ENCODE measurements at places on chromosomes 3 and 15.

DNA sequence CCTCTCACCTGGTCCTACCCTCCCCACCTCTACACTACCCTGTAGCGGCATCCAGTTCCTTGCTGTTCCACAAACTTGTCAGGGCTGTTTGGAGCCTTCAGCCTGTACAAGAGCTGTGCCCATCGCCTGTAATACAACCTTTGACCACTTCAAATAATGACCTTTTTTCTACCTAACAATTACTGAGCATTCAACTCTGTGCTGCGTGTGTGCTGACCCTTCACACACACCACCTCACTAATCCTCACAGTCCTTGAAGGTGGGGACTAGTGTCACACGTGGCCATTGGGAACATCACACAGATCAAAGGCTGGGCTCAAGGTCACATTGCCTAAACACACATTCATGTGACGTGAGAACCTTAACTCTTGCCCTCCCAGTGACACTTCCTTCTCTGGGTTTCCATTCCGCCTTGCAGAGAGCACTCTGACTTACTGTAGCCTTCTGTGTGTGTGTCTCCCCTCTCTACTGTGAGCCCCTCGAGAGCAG lies 3.1 kb downstream of the C3orf20 start:
- DNase-seq, result no peak

- no peak for DNase-seq
Observed at GRCh38 chr3:13688824-13689223, 139.9 kb downstream of the FBLN2 start.

GRCh38 chr15:26146202-26146601 lies 283.1 kb upstream of the ATP10A start:
- no peak for DNase-seq

- no peak for DNase-seq
Observed at GRCh38 chr3:4897765-4898453, 81.3 kb upstream of the BHLHE40 start.

DNA sequence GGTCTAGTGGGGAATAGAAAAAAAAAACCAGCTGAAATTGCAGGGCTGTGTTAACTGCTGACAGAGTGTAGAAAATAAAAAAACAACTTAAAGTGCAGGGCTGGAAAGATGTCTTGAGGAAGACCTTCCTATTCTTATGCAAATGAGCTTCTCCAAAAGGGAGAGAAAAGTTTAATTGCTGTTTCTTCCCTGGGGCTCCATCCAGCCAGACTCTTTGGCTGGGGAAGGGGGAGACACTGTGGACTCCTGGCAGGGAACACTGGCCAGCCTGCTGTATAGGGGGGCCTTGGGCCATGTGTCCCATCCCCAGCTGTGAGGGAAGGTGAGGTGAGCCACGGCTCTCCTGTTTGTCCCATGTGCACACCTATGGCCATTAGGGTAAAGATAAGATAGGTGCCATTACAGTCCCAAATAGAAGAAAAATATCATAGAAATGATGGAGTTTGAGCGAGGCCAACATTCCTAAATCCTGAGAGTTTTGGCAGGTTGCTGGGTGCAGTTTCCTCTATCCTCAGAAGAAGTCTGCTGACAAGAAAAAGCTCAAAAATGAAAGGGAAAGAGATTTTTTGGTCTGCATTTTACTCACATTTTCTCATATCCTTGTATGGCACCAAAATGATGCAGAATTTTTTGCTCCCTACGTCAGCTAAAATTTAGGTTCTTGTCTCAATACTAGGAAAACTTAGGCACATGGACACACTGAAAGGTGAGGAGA lies 901.7 kb downstream of the PLOD2 start:
- DNase-seq, result no peak

DNA sequence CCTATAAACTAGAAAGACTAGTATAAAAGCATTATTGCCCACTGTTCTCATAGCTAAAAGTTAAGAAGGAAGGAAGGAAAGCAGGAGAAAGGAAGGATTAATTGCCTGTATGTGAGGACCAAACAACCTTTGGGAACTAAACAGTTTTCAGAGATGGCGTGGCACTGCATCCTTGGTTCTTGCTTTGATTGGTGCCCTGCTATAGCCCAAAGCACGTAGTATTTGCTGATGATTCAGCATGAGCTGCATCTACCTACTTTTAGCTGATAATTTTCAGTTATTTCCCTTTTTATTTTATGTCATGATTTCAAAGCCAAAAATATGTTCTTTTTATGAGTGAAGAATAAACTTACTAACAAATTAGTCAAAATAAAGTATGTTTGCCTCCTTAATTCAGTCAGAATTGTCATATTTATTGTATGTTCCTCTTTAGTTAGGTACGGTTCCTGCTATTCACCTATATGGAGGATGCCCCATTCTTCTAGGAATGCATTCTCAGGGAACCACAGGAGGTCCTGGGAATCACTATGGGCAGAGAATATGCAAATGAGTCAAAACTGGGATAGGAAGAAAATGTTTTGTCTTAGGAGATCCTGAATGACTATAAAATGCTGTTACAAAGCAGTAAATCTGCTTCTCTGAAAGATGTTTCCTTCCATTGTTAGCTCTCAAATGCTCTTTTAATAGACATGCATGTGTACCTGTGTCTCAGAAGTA lies 65.4 kb upstream of the THSD4 start:
- no peak for DNase-seq
